NCI-H1436 (cell line): ENCODE measurements at places on chromosomes 12 and 14.

GRCh38 chr12:115257791-115258190 is 573.8 kb upstream of the TBX3 start:
- DNase-seq, result no peak

DNA sequence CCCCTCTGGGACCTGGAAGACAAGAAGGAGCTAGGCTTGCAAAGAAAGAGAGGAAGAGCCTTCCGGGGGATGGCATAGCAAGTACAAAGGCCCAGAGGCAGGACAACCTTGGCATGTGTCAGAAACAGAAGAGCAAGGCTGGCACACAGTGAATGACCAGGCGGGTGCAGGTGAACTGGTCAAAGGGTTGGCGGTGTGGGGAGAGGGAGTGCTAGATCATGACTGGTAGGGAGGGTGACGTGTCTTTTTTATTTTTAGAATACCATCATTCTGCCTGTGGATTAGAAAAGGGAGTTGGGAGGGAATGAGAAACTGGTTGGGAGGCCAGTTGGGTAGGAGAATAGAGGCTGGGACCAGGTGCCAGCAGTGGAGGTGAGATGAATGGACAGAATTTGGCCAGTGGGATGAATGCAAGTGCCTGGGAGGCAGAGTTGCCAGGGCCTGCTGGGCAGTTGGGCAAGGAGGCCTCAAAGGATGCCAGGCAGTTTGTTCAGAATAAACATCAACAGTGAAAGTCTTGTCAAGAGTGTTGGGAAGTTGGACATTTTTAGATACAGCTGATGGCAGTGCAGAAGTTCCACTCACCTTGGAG is 168.3 kb downstream of the CACNA1C start:
- DNase-seq, result no peak

GRCh38 chr14:99937475-99938244 is 127.6 kb upstream of the EVL start:
- DNase-seq, result no peak

DNA sequence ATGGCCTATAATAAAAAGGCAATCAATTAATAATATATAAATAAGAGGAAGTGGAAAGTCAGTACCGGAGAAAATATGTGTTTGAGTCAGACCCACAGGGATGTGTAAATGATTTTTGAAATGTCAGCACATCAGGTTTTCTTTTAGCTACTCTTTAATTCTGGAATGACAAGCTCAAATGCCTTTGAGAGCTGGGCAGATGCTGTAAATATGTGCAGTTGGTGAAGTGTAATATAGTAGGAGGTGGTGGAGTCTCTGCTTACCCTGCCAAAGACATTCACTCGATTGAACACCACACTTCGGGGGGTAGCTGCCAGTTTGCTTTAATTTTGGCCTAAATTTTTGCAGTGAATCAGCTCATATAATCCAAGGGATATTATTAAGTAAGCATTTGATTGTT is 93.0 kb downstream of the PLEKHA5 start:
- DNase-seq, result no peak

GRCh38 chr12:32947206-32948067 is 50.9 kb upstream of the PKP2 start:
- DNase-seq, result peak; percentile 65

DNA sequence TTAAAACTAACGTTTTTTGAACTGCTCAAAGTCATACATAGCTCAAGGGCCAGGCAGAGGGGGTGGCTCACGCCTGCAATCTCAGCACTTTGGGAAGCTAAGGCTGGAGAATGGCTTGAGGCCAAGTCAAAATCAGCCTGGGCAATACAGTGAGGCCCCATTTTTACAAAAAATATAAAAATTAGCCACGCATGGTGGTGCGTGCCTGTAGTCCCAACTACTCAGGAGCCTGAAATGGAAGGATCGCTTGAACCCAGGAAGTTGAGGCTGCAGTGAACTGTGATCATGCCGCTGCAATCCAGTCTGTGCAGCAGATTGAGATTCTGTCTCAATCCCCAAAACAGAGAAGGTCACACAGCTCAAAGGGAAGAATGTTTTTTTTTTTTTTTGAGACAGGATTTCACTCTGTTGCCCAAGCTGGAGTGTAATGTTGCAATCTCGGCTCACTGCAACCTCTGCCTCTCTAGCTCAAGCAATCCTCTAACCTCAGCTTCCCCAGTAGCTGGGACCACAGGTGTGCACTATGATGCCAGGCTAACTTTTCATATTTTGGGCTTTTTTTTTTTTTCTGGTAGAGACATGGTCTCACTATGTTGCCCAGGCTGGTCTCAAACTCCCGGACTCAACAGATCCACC is 2.9 kb downstream of the RBM23 start:
- DNase-seq, result no peak

DNA sequence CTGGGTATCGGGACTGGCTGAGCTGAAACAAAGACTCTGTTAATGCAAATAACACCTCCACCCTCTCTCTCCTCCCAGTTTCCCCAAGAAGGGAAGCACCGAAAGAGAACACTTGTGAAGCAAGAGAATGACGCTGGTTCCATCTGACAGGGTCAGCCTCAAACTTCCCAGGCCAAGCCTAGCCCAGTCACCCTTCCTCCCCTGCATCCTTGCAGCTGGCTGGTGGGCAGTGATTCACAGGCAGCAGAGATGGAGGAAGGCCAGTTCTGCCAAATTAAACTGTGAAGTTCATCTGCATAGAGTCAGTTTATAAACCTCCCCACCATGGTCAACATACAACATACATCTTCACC is 2.8 kb downstream of the LRRC74A start:
- no peak for DNase-seq

- no peak for DNase-seq
Observed at GRCh38 chr12:20520532-20520931, 152.2 kb downstream of the PDE3A start.

- DNase-seq, result no peak
Observed at GRCh38 chr12:95978351-95978750, 17.8 kb downstream of the HAL start.

DNA sequence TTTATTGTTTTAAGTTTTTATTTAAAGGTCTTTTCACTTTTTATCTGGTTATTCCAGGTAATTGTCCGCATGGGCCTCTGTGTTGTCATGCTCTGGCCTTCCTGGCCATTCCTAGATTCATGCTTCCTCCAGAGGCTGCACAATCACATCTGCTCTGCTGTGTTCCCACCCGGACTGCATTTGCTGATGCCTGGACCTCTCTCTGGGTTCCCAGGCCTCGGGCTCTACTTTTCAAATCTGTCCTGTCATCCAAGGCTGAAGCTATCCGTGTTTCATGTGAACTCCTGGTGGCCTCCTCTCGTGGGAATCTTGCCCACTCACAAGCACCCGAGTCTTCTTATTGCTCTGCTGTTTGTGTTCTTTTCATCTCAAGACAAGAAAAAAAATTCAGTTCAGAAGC is 16.1 kb upstream of the VDR start:
- DNase-seq, result no peak

DNA sequence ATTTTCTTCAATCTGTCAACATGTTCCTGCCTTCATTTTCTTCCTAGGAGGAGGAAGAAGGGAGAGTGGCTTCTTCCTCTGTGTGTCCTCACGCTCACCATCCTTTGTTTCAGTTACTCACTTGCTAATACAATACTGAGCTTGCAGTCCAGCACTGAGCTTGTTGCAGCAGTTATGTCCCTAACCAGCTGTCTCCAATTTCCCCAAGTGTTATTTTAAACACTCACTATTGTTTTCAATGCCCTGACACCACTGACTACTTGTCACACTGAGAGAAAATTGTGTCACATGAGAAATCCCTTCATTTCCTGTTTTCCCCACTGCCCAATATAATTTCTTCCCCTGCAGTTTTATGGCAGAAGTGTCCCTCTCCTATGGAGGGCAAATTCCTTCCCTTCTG is 53.4 kb downstream of the HSD17B6 start:
- no peak for DNase-seq

DNA sequence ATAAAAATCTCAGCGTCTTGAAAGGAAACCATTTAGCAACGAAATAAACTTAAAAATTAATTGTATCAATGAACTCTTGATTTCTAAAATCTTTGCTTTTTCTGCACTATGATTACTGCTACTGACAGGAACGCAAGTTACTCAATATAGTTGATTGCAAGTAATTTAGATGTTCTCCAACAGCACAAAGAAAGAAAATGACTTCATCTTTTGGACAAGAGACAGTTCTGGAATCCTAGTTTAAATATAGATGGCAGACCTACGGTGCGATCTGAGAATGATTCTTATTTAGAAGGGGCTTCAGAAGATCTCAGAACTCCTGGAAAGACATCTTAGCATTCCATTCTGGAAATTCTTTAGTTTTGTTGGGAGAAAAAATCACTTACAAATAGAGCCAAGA is 1.4 kb upstream of the SUDS3 start:
- no peak for DNase-seq

DNA sequence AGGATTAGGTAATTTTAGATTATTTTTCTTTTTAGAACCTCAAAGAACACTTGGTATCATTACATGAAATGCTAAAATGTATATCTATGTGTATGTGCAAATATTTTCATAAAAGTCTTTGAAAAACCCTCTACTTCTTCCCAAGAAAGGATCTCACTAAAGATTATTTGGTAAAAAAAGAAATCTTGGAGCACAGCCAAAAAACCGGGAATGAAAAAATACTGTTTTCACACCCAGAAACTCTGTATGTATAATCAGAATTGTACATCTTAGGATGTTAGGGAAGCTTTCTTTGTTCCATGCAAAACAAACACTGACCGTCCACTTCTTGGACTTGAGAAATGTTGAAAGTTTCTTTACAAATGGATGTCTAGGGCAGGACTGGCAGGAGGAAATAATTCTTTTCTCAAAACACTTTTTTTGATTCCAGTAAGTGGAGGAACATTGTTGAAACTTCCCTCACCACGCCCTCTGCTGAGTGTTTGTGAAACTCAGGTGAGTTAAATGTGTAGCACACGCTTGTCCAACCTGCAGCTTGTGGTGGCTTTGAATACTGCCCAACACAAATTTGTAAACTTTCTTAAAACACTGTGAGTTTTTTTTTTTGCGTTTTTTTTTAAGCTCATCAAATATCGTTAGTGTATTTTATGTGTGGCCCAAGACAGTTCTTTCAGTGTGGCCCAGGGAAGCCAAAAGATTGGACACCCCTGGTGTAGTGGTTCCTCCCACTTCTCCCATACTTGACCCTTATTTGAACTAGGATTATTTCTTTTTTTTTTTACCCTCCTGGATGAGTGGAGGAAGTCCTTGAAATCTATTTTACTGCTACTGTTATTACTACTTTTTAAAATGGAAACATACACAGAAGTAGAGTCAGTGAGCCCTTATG is 26.6 kb downstream of the FBXO34 start:
- no peak for DNase-seq

DNA sequence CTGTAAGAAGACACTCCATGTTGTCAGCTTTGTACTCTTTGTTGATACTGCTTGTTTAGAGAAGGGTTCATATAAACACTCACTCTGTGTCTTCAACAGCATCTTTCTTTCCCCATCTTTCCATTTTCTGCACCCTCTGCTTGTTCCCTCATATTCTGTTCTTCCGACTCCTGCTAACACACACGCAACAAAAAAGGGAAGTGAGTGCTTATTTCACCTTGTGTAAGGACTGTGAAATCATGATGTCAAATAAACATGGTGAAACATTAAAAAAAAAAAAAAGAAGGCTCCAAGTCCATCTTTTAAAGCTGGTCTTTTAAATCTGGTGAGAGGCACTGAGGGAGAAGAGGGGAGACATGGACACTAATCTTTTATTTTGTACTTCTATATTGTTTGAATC is 145.4 kb downstream of the RPAP3 start:
- no peak for DNase-seq

GRCh38 chr12:65189028-65189718 is 19.8 kb downstream of the LEMD3 start:
- DNase-seq, result no peak

GRCh38 chr14:63470962-63471793 is 72.0 kb downstream of the PPP2R5E start:
- no peak for DNase-seq

GRCh38 chr12:81314903-81315531 is 237.1 kb downstream of the ACSS3 start:
- DNase-seq, result no peak

DNA sequence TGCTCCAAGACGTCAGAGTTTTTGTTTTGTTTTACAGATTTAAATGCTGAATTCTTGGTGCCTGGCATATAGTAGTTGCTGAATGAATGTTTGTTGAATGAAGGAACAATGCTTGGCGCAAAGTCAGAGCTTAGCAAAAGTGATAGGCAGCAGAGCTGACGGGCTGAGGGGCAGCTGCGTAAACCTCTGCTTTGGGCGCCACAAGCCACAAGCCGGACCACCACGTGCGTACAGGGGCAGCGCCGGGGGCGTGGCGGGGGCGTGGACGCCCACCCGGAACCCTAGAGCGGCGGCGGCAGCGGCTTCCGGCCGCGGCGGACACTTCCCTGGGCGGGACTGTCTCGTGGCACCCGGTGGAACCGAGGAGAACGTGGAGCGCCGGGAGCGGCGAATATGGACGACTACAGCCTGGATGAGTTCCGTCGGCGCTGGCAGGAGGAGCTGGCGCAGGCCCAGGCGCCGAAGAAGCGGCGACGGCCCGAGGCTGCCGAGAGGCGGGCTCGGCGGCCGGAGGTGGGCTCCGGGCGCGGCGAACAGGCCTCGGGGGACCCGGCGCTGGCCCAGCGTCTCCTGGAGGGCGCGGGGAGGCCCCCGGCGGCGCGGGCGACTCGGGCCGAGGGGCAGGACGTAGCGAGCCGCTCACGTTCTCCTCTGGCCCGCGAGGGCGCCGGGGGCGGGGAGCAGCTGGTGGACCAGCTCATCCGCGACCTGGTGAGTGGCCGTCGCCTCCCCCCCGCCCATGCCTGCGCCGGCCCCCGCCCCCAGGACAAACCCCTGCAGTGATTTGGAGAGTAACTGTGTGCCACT is at the start of gene FBXW8:
Gene FBXW8 (plus strand): TSS at position 306 of the 807 bp plus-strand sequence. CDS start 88 bp downstream, at position 394.
- peak; percentile 67 for DNase-seq

- DNase-seq, result no peak
Observed at GRCh38 chr12:100435957-100436356, 37.7 kb upstream of the NR1H4 start.

GRCh38 chr12:130335517-130336392 is 1.9 kb upstream of the PIWIL1 start:
- DNase-seq, result peak; percentile 30

DNA sequence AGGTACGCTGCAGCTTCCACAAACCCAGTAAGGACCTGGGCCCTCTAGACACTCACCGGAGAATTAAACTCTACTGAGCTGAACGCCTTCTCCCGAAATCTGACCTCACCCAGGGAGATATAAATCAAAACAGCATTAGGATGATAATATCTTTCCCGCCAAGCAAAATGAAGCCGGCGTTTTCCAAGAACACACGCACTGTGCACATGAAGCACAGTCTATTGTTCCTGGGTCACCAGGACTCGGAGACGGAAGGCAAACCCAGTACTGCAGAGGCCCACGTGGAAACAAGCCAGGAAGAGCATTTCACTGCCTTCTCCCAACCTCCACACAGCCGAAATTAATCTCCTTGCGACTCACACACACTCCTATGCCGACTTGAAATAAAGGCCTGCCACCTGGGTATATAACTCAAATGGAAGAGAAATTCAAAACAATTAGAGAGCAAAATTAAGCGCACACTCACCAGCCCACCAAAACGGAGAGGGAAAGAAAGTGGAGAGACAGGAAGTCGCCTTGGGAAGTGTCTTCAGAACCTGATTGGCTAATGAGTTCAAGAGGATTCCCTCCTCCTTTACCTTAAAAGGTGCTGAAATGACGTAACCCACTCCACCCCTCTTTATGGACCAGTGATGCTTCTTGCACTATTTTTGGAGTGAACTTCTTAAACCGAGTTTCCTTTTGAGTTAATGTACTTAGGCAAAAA is at the start of gene CCNB1IP1:
Gene CCNB1IP1 (minus strand): TSS at position 492 of the 706 bp plus-strand sequence. CDS start 16,756 bp downstream, outside the sequence.
- DNase-seq, result peak; percentile 83
